NCI-H2081 (cell line): ENCODE measurements at places on chromosomes 5 and 9.

DNA sequence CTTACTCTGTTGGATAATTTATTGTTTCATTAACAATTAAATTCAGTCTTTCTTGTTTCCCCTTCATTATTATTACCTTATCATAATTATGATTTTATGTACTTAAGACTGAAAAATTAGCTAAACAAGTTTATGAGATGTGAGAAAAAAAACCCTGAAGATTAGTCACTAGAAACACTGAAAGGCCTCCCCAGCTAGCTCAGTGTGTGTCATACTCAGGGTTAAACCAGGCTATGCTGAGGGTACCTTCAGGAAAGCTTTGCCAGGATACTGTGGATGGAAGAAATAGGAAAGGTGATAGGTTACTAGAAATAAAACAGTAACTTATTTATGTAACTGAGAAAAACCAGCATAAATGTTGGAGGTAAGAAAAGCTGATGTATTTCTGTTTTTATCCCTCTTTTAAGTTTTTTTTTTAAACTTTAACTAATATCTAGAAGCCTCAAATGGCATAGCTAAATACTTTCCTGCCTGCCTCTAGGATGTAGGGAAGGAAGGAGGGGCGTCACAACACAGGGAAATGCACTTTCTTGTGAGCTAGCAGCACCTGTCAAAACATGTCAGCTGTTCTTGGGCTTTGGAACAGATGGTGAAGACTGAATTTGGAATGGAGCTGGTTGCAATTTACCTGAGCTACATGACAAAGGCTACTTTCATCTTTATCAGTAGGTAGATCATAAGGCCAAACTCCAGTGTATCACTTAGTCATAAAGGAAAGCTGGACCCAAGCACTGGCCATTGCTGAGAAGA, 24.2 kb downstream of the NMRK1 start:
- DNase-seq, result no peak

DNA sequence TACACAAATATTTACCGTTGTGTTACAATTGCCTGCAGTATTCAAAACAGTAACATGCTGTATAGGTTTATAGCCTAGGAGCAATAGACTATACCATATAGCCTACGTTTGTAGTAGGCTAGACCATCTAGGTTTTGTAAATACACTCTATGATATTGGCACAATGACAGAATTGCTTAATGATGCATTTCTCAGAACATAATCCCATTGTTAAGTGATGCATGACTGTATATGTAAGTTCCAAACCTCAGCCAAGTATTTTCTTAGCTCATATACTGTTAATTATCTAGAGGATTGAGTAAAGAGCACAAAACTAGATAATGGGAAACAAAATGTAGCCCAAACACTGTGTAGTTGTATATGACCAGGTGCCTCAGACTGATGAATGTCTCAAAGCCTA, 220.1 kb downstream of the ANXA1 start:
- DNase-seq, result no peak

DNA sequence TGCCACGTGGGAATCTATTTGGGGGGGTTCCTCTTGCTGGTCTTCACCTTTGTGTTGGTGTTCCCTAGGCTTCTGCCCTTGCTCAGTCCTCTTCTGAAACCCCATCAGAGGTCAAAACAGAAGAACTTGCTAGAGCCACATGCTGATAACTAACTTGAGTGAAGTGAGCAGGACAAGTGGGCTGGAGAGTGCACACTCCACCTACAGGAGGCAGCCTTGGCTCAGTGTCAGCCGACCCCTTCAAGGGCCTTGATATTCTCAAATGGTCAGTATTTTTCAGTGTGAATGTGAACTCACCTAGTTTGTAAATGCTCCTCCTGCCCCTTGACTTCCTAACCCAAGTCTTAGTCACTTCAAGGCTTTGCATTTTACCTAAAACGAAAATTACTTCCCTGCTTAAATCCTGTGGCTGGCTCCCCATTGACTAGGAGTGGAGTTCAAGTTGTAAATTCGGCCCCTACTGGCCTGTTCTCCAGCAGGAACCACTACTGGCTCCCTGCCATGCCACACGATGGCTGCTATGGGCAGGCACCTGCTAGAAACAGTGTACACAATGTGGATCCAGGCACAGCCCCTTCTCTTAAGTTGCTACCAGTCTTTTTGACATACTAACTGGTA, 3.6 kb upstream of the SLC1A3 start:
- no peak for DNase-seq

- no peak for DNase-seq
Observed at GRCh38 chr9:107982745-107983144, 493.2 kb upstream of the KLF4 start.

GRCh38 chr5:171242521-171242920, 66.5 kb upstream of the TLX3 start:
- no peak for DNase-seq

DNA sequence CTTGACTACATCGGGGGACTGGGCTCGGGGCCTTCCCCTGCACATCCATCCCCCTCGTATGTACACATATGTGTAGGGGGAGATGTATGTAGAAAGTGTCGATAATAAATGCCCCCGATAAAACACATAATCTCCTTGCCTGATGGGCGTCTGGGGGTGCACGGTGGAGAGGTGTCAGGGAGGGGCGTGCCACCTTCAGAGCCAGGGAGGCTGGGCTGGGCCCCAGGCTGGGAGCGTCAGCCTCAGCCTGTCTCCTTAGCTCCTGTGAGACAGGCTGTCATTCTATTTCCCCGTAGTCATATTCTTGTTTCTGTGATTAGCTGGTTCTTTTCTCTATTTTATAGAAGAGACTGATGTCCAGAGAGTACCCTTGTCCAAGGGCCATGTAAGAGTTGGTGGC, 4.7 kb upstream of the RXRA start:
- no peak for DNase-seq

GRCh38 chr9:126860077-126860756, at the start of gene ZBTB34:
Gene ZBTB34, plus strand, starts transcription at chr9:126860639. Its CDS starts 18,761 bp downstream, at chr9:126879400.
- peak; percentile 64 for DNase-seq

GRCh38 chr9:111974092-111974681, 77.6 kb downstream of the UGCG start:
- peak; percentile 20 for DNase-seq

DNA sequence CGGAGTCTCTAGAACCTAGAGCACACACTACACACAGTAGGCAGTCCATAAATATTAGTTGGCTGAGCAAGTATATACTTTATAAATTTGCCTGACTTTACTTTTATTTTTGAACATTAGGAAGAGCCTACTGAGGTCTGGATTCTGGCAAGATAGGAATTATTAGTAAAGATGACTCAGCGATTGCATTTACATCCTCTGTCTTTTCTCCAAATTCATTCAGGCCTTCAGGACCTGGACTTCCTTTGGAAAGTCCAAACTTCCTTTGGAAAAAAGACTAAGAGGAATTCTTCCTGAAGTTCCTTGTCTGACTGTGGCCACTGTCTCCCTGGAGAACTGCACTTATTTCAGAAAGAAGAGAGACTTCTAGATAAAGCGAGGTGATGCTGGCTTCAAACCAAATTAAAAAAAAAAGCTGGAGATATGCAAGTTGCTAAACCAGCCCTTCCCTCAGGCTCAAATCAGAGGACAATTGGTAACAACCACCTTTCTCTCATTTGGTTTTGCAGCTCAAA, 251.3 kb downstream of the GAS1 start:
- DNase-seq, result no peak

- no peak for DNase-seq
Observed at GRCh38 chr5:154683101-154683880, 71.9 kb upstream of the LARP1 start.

- DNase-seq, result no peak
Observed at GRCh38 chr9:77763566-77763965, 115.4 kb upstream of the GNA14 start.

GRCh38 chr9:131677444-131678180, 62.3 kb downstream of the RAPGEF1 start:
- no peak for DNase-seq

DNA sequence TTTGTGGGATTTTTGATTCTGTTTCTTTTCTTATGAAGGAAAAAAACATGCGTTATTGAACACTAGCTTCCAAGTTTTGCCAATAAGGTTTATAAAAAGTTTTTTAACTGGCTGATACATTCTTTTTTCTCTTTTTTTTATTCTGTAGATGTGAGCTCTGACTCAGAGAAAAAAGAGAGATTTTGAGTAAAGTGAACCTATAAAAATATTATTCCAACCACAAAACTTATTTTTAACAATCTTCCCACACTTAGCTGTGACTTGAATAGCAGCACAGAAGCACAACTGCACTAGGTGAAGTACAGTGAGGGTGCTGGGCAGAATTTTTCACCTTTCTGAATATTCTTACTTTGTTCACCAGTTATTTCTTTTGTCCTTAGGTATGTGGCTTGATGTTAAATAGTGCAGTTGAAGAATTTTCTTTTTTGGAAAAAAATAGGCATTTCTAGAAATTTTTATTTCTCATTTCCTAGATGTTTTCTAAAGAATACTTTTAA, 41.6 kb downstream of the CHSY3 start:
- no peak for DNase-seq

GRCh38 chr5:125298258-125298657, 551.8 kb upstream of the ZNF608 start:
- no peak for DNase-seq

DNA sequence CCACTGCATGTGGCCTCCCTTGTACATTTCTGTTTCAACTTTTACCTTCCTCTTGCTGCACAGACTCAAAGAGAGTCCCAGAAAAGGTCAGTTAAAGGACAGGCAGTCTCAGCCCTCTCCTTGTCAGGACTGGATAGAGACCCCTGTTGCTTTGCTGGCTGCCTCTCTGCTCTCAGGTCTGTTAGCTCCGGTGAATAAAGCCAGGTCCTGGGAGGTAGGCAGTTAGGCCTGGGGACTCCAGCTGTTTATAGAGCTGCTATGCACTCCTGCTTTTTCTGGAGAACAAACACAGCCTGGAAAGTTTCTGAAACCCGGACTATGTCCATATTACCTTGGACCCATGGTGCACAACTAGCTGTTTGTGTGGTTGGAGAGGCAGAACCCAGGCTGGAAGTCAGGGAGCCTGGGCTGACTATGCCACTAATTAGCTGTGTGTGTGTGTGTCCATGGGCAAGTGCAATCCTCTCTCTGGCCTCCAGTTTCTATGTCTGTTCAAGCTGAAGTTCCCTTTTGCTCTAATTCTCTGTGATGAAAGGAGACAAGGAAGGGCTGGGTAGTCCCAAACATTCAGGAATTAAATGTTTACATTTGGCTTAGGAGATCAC, 42.9 kb downstream of the GLRA1 start:
- DNase-seq, result no peak

DNA sequence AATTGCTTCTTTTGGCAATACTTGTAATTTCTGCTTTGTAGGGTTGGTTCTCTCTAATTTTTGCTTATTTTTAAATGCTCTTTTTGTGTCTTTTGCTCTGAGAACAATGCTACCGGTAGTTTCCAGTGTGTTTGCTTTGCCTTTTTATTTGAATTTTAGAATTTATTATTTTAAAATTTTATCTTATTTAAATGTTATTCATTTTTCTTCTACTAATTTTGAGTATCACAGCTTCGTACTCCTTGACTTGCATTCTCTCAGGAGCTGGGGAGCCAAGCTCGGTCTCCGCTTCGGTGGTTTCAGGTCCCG, 45.9 kb downstream of the ANXA2R start:
- DNase-seq, result no peak

DNA sequence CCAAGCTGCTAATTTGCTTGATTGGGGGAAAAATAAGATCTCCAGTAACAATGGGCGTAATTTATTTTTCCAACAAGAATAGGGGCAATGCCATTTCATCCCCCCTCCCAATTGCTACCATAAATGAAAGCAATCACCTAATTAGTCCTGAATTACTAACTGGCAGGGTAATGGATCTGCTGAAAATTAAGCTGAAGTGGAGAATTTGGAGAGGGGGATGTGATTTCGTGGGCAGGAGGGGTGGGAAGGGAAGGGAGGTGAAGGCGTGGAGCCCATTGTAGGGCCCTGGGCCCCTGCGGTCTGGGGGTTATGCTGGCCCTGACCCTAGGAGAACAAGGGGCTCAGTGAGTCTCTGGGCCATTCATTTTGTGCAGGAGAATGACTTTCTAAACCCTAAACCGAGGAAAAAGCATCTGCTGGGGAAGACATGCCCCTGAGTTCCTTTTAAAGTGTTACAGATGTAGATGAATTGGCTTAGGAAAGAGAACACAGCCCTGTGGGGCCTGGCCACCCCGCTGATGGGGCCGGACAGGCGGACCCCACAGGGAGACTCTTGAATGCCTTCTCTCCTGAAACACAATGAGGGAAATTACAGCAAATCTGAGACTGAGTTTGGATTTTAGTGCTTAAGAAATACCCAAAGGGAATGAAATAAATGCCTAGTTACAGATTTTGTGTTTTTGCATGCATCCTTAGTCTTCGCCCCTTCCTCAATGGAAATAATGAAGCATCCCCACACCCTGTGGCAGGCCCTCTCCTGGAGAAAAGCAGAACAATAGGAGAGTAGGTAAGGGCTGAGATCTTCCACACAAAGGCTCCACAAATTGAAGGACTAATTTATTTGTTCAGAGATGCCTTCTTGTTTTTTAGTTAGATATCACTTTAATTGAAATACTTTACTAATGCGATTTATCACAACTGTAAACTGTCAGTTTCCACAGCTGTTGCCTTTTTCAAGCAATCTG, 143.2 kb downstream of the PSAT1 start:
- DNase-seq, result no peak

GRCh38 chr9:70479880-70480291, 65.4 kb upstream of the KLF9 start:
- DNase-seq, result peak; percentile 37

GRCh38 chr5:175365866-175366265, 78.1 kb downstream of the DRD1 start:
- no peak for DNase-seq

DNA sequence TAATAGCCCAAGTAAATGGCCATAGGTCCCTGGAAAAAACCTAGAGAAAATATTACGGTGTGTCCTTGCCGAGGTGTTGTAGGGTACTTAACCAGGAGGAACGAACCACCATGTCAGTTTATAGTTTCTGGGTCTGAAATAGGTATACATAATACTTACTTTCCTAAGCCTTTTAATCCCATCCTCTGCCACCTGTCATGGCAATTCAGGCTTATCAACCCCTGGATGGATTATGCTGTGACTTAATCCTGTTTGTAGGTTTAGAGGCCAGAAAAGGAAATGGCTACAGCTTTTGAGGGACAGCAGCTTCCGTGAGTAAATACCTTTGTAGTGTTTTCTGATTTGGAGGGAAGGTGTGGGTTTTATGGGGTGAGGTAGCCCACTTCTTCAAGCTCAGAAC, 89.1 kb upstream of the PTPRD start:
- no peak for DNase-seq

DNA sequence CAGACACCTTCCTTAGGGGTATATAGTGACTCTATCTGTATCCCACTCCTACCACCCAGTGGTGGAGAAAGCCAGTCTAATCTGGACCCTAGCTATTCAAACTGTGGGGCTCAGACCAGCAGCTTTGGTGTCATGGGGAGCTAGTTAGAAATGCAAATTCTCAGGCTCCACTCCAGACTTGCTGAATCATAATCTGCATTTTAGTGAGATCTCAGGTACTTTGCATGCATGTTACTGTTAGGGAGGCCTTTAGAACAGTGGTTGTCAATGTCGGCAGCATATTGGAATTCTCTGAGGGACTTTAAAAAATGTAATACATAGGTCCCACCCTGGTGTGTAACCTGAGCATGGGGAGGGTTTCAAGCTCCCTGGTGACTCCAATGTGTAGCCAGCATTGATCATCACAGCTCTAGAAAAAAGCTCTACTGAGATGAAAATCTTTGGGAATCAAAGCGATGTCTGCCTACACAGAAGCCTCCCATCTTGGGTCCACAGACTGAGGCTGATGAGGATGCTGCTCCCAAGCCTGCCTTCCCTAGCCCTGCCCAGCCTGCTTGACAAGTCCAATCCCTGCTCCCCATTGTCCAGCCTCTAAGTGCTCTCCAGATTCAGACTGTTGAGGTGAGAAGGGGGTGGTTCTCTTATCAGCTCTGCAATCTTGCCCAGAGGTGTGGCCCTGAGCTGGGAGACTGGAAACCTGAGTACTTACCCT, 11.9 kb upstream of the GM2A start:
- no peak for DNase-seq
